WERI-Rb-1 (cell line): ENCODE measurements at places on chromosomes 12 and 14.
A peak's percentile ranks its signal among the peaks of the same experiment; 100 is the strongest.

DNA sequence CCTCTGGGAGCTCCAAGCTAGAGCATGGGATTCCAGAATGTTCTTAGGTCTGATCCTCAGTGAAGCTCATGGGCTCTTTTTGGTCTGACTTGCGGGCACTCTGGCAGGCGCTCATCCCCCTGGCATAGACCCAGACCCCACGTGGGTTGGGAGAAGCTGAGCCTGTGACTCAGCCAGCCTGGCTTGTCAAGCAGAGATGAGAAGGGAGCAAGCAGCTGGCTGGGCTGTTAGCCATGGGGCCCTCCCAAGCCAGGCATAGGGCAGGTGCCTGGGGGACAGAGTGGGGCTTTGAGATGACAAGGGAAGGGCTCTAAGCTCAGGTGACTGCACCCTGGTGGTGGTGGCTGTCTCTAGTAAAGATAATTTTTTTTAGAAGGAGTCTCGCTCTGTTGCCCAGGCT lies 80.3 kb upstream of the NOS1 start:
- DNase-seq, result peak; percentile 9

DNA sequence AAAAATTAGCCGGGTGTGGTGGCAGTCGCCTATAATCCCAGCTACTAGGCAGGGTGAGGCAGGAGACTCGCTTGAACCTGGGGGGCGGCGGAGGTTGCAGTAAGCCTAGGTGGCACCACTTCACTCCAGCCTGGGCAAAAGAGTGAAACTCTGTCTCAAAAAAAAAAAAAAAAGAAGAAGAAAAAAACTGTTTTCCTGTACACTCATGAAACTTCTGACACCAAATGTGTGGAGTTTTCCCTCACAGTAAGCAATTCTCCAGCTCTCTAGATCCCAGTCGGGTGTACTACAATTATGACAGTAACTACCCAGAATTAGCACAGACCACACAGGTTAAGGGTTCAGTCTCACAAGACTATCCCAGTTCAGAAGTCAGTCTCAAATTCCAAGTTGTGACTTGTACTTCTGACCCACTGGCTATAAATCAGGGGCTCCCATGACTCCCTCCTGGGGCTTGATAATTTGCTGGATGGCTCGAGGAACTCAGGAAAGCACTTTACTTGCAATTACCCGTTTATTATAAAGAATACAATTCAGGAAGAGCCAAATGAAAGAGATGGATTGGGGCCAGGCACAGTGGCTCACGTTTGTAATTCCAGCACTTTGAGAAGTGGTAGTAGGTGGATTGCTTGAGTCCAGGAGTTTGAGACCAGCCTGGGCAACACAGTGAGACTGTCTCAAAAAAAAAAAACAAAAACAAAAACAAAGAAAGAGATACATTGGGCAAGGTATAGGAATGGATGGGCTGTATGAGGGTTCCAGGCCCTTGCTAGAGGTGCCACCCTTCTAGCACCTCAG lies 12.4 kb upstream of the ARF6 start:
- DNase-seq, result no peak

GRCh38 chr14:59823179-59823578 lies 47.4 kb downstream of the RTN1 start:
- no peak for DNase-seq

- no peak for DNase-seq
Measured at GRCh38 chr12:71870416-71870815, 30.9 kb downstream of the TBC1D15 start.

DNA sequence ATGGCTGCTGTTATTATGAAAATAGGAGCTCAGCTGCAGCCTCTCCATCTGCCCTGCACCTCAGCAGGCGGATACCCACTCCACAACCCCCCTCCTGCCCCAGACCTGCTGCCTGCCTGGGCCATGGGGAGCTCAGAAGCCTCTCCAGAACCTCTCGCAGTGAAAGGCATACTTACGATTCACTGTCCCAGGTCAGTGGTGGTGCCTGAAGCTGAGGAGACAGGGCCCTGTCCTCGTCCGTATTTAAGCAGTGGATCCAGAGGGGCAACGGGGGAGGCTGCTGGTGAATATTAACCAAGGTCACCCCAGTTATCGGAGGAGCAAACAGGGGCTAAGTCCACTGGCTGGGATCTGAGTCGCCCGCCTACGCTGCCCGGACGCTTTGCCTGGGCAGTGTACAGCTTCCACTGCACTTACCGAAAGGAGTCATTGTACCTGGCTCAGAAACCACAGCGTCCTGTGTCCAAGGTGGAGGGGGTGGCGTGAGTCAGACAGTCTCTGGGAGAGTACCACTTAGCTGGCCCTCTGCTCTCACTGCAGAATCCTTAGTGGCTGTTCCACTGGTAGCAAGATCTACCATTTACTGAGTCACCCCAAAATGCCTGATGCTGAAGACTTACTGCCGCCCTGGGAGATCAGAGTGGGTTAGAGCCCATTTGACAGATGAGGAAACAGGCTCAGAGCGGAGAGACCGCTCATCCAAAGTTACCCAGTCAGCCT lies at the start of gene SERPINA1:
Gene SERPINA1, minus strand, starts transcription at position 219 of the 720 bp plus-strand sequence. CDS start 5,365 bp downstream, outside the sequence.
- no peak for DNase-seq

DNA sequence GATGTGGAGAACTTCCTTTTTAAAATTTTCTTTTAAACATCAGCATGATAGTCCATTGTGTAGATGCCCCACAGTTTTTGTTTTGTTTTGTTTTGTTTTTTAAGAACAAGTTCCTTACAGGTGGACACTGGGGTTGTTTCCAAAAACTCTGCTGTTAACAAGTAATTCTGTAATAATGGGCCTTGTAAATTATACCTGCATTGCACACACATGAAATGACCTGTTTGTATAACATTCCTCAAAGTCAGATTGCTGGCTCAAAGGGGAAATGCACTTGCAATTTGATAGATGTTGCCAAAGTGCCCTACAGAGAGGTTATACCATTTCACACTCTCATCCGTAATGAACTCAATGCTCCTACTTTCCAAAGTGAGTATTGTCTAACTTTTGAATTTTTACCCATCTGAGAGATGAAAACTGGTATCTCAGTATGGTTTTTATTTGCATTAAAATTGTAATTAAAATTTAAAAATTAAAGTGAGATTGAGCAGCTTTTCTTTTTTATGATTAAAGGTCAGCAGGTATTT lies 89.2 kb downstream of the SPPL3 start:
- DNase-seq, result no peak

GRCh38 chr14:82533351-82533750 lies 999.7 kb upstream of the SEL1L start:
- no peak for DNase-seq

GRCh38 chr12:123105211-123105826 lies 45.6 kb downstream of the PITPNM2 start:
- no peak for DNase-seq

DNA sequence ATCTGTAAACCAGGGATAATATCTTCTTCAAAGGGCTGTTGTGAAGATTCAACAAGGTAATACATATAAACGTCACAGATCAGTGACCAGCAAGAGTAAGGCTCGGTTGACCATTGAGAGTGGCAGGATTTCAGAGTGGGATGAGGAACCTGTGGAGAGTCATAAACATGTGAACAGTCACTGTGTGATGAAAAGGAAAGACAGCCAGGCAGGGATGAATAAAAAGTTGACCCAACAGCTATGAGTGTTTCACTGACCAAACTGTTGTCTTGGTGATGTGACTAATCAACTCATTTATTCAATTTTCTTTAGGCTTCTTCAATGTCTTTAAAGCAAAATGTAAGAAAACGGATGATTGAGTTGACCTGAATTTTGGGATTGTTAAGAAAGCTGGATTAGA lies 8.6 kb upstream of the FRMD6 start:
- DNase-seq, result no peak

DNA sequence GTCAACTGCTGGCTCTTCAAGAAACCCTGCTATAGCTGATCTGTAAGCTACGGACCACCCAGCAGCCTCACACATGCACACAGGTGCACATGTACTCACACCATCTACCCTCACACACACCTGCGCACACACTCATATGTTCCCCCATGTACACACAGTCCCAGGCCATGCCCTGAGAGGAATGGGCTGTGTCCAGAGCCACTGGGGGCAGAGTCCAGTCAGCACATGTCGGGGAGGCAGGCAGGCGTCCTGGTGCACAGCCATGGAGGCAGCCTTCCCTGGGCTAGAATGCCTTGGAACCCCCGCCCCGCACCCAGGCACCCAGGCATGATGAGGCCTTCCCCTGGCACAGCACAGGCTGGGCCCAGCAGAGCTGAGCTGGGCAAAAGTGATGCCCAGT lies 58.3 kb upstream of the DLK1 start:
- no peak for DNase-seq

- no peak for DNase-seq
Measured at GRCh38 chr12:109656743-109657142, 56.9 kb upstream of the FAM222A start.

DNA sequence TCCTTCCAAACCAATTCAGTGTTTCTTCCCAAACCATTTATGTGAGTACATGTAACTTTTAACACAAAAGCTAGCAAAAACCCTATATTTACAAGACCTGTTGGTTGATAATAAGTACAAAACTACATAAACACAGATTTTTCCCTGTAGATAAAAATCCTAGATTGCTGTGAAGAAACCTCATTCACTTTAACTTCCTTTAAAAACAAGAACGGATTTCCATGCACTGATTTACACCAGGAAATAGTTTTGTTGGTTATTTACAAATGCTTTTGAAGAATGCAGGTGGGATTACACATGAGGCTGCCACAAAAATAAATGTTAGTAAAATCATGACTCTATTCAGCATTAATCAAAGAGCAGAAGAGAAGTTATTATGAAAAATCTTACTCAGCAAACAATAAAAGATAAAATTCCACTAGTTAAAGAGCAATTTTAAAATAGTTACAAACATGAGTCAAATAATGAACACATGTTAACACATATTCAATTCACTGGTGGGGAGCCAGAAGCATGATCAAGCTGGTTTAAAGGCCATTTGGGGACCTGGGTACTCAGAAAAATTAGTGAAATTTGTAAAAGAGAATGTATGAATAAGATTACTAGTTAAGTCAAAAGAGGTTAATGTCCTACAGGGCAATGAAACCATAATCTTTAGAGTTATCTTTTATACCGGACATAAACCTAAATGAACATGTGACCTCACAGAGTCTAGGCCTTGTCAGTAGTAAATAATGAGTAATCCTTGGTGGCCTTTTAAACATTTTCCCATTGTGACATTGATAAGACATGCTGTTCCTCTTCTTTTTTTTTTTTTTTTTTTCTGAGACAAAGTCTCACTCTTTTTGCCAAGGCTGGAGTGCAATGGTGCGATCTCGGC lies 79.9 kb downstream of the PHLDA1 start:
- DNase-seq, result no peak

DNA sequence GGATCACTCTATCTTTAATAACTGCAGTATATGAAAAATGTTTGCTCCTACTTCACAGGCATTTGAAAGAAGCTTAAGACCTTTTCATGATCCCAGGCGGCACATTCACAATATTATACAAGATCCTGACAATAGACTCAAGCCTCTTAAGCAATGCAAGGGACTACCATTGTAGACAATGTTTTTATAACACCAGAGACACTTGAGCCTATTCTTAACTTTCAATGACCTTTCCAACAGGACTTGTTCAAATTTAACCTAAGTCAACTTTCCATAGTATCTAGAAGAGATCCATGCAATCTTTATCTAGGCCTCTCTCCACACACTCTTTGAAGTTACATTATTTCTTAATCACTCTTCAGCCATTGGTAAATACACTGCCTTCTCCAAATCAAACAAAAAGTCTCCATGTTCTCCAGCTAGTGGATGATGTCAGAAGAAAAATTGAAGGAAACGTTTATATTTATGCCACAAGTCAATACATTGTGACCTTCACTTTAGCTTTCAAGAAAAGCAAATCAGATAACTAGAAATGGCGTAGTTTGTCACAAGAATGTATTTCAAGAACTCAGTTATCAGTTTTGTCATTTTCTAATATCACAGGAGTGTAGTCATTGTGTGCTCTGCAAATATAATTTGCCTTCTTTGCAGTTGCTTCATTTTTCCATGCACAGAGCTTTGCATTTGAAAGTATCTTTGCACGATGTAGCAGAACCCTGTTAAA lies 41.2 kb downstream of the PHLDA1 start:
- DNase-seq, result no peak

DNA sequence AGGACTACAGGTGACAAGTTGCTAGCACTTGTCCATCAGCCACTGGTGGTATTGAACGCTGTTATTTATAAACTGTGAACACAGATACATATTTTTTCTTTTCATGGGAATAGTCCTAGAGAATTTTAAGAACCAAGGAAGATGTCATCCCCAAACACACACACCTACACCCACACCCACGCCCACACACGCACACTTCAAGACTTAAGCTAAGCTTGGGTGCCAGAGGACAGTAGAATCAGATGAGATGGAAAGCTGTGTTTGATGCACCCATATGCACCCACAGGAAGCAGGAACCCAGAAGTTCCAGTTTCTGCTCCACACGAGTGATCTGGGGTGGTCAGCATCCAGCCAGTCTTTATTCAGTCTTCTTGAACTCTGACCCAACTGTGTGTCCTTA lies 348.3 kb downstream of the KCNH5 start:
- DNase-seq, result no peak
